Nucleus accumbens (tissue), 56 donors: ENCODE measurements at places on chromosomes 13 and 19.

DNA sequence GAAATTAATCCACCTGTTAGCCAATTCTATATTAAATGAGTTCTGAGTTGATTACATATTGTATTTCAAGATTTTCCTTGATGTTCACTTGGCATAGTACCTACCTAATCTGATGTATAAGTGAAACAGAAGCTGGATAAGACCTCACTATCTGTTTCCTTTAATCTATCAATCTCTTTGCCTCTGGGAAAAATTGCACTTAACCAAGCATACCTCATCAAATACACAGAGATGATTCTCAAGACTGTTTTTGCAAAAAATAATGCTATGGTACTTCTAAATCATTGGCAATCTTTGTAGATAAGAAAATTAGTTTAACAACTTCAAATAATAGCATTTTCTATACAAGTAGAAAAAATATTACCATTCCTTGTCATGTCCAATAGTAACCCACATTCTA is 55.2 kb downstream of the SERPINE3 start:
- DNase-seq, result no peak

DNA sequence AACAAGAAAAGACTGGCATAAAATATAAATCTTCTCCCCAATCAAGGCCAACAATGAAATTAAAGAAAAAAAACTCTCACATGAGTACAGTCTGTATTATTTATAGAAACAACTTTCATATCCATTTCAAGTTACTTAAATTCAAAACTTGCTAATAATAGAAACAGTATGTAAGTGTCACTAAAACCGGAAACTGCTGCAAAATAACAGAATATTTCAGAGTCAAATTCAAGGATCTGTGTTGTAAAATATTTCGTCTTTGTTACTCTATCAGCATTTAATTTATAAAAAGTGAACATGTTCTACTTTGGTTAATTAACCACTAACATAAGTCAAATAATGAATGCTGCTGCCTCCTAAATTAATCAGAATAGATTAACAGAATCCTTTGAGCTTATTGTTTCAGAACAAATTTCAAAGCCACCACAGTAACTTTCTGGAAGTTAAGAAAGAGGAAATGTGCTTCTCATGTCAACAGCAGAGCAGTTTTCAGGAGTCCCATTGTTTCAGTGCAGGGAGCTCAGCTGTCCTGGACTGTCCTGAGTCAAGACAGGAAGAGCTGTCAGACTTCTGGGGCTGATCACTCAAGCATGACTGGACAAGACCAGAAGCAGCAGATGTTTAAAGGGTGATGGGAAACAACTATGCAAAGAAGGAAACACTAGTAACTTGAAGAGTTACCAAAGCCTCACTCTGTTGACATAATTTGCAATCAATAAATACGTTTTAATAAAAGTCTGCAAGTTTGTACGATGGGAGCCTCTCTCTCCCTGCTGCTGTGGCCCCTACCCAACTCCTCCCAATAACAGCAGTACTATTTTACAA is 76.9 kb downstream of the FOXO1 start:
- DNase-seq, result no peak

- DNase-seq, result no peak
Measured at GRCh38 chr19:18500799-18501198, 21.1 kb downstream of the ELL start.

DNA sequence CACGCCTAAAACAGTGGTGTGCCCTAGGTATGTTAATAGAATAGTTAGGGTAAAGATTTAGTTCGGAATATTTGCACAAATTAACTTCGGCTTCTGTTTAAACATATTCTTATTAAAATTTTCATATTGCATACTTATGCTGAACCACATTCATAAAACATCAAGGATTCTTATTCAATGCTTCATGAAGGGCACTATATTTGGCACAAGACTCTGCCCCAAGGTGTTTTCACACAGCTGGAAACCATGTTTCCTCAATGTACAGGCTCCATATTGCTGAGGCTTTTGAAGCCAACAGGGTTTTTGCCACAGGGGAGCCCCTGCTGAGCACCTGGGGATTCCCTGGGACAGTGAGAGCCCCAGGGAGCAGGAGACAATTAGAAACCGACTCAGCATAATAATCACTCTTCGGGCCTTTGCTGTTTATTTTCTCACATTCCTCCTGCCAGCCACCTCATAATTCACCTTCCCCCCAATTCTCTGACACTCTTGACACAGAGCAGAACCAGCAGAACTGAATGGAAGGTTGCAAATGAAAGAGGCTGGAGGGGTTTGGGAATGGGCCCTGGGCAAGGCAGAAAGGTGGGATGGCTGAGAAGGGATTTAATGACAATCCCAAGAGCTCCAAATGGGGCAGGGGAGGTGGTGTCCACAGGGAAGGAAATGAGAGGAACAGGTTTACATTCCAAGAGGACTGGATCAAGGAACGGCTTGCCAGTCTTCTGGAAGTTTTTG is 72.3 kb upstream of the POMP start:
- no peak for DNase-seq

- DNase-seq, result no peak
Measured at GRCh38 chr19:36265064-36265463, 50.2 kb downstream of the ZNF146 start.

DNA sequence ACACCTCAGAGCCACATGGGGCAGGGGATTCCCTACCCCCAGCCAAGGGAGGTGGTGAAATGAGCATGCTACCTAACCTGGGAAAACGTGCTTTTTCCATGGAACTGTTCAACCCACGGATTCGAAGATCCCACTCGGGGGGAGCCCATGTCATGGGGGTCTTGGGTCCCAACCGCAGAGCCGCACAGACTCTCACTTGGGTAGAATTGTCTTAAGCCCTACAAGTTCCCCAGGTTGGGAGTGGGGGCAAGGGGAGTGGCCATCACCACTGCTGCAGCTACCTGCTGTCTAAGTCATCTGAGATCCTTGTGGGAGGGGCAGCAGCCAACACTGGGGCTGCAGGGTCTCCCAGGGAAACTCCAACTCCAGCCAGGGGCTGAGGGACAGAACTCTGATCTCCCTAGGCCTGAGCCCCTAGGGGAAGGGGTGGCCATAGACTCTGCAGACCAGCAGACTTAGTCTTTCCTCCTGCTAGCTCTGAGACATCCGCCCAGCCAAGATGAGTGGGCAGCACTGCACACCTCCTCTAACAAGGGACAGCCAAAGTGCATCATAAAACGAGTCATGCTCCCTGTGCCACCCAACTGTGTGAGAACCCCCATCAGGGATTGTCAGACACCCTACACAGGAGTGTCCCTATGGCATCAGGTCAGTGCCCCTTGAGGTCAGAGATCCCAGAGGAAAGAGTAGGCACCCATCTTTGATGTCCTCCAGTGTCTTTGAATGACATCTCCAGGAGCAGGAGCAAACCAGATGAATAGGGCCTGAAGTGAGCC is 610.4 kb upstream of the SLITRK6 start:
- no peak for DNase-seq

DNA sequence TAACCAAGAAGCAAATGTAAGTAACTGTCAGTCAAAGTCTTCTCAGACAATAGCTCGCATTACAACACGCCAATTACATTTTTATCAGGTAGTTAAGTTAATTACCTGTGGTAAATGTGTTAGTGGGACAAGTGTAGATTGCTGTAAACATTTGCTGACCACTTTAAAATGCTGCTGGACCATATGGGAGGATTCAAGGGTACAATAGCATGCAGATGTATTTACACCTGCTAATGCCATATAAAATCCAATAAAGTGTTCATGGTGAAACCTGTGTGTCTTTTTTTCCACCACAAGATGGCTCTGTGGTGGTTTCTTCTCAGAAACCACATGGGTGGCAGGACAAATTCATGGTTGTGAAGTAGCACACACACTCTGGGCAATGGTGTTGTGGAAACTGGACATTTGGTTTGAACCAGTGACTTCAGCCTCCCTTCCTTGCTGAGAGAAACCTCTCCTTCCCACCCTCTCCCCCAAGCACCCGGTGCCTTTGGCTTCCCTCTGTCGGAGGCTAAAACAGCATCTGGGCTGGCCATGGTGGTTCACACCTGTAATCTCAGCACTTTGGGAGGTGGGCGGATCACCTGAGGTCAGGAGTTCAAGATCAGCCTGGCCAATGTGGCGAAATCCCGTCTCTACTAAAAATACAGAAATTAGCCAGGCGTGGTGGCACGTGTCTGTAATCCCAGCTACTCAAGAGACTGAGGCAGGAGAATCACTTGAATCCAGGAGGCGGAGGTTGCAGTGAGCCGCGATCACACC is 18.1 kb upstream of the GTF3A start:
- DNase-seq, result no peak

GRCh38 chr13:79778741-79779460 is 297.9 kb downstream of the NDFIP2 start:
- DNase-seq, result no peak

GRCh38 chr13:110218581-110219201 is 88.3 kb downstream of the COL4A1 start:
- DNase-seq, result no peak

- DNase-seq, result no peak
Measured at GRCh38 chr13:34926508-34926907, 15.6 kb upstream of the NBEA start.

DNA sequence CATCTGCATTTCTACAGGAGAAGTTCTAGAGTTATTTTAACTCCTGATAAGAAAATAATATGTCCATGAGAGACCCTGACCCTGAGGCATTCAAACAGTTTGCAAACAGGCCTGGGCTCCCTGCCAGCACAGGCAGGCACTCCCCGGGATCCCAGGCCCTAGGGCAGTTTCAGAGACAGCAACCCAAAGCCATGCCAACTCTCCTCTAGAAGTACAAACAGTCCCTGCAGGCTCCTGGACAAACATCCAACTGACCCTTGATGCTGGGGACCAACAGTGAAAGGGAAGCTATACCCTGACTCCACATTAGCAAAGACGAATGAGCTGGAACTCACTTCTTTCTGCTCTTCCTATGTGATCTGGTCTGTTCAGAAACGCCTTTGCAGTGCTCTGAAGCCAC is 44.8 kb downstream of the CCDC70 start:
- no peak for DNase-seq

DNA sequence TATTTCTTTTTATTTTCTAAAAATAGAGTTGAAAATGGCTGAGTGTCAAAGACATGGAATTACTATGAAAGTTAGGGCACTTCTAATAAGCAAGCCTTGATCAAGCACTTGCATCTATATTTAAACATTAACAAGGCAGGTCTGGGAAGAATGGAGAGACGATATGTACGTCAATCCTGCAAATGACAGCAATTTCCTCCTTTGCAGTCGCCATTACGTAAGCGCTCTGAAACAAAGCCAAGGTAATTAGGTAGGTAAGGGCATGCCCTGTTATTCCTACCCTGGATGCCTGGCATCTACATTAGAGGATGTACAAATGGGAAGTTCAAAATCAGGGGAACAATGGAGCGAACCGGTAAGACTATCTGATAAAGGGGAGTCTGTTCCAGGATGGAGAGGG is 664.0 kb upstream of the ARGLU1 start:
- DNase-seq, result no peak

- no peak for DNase-seq
Measured at GRCh38 chr19:31350033-31350692, 927 bp upstream of the TSHZ3 start.

DNA sequence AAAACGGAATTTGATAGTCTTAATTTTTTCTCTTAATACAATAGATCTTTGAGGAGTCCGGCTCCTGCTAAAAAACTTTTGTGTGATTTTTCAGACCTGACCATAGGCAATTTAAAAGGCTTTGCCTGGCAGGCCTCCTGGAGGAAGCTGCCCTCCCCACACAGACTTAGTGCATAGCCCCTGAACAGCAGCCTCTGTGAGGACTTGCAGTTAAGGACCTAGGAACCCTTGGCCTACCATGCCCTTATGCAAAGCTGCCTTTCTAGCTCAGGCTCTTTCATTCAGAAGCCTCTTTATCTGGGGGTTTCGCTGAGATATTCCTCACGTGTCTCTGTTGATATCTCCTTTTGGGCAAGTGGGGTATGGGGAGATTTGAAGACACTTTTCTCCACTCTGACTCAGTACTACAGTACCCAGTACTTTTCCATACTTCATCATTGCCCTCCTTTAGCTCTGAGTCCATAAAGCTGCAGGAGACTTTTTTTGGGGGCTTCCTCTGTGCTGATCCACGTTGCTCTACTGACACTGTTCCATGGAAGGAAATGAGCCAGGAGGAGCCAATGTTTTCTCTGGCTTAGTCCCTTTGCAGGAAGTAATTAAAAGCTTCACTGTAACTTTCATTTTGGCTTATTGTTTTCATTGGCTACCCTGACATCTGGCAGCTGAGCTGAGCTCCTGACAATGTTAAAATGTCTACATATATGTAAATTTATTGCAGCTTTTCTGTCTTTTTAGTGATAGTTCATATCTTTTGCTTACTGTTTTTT is 283.1 kb downstream of the TDRD3 start:
- DNase-seq, result no peak

DNA sequence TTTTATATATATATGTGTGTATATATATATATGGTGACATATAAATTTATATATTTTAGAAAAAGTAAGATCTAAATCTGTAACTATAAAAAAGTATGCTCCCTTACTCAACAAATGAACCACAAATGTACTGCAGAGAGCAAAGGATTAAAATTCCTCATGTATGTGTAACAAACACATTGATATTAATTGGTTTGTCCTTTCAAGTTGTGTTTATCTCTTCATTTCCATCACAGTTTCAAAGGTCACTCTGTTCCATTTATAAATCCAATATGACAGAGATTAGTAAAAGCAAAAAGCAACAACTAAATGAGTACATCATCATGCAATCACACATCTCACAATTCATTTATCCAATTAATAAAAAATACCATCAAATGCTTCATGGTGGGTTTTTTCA is 247.9 kb downstream of the DACH1 start:
- no peak for DNase-seq

DNA sequence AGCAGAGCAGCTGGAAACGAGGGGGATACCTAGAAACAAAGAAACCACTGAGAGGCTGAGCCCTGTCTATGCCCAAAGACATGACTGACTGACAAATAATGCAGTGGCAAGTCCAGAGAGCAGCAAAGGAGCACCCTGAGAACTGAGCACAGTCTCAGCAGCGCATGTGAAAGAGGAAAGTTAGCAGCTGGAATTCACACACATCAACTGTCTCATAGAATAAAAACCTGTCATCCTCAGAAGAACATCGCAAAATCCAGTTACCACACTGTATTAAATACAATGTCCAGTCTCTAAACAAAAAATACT is 24.1 kb upstream of the DLEU7 start:
- no peak for DNase-seq

DNA sequence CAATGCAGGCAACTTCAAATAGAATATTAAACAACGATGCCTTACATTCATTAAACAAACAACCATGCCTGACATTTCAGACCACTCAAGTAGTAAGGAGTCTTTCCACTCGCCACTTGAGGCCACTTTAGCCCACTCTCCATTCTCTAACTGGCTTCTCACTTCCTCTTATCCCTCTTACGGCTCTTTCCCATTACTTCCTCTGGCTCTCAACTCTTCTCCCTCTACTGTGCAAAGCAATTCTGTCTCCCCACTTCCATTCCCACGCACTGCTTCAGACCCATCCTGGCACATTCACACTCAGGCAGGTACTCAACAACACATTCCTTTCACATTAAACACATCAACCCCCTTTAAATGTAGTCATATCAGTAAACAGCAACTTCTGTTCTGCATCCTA is 229.8 kb upstream of the IPO5 start:
- DNase-seq, result no peak

DNA sequence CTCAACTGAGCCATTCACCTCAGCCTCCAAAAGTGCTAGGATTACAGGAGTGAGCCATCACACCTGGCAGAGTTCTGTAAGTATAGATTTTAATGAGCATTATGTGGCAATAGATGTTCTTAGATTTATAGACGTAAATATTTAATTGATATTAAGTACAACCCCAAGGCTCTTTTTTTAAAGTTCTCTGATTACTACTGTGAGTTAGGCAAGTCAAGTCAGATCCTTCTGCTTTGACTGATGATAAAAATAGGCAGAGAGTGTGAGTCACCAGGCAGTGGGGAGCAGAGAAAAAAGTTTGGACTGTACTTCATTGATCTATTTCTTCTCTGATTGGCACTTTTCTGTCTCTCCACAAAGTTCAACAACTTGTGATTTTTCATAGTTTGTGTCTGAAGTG is 1379.9 kb downstream of the UQCRFS1 start:
- DNase-seq, result no peak
